Smooth muscle cell of the brain vasculature (primary cell): ENCODE measurements at places on chromosomes 5 and 9.

- DNase-seq, result no peak
These were observed 12.0 kb downstream of the SELENOP start for GRCh38 chr5:42799668-42800114.

DNA sequence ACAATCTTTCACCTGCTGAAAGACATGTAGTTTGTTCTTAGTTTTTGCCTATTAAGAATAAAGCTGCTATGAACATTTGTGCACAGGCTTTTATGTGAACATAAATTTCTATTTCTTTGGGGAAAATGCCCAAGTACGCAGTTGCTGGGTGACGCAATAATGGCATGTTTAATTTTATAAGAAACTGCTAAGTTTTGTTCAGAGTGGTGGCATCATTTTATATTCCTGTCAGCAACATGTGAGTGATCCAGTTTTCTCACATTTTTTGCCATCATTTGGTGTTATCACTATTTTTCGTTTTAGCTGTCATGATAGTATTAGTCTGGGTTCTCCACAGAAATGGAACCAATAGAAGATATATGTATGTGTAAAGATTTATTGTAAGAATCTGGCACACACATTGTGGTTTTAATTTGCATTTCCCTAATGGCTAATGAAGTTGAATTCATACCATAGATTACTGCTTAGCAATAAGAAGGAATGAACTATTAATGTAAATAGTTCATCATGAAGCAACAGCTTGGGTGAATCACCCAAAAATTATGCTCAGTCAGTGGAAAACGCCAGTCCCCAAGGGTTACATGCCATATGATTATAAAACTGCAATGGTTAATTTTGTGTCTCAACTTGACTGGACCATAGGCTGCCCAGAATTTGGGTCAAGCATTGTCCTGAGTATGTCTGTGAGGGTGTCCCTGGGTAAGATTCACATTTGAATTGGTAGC is 358.6 kb downstream of the MSX2 start:
- no peak for DNase-seq

GRCh38 chr9:36132086-36132485 is 4.4 kb upstream of the GLIPR2 start:
- DNase-seq, result no peak

GRCh38 chr9:93949073-93949693 is 6.0 kb downstream of the BARX1 start:
- DNase-seq, result no peak

- no peak for DNase-seq
These were observed 213.6 kb downstream of the GDNF start for GRCh38 chr5:37626266-37626665.

- DNase-seq, result no peak
These were observed 350.9 kb downstream of the GLIS3 start for GRCh38 chr9:3948826-3949556.

DNA sequence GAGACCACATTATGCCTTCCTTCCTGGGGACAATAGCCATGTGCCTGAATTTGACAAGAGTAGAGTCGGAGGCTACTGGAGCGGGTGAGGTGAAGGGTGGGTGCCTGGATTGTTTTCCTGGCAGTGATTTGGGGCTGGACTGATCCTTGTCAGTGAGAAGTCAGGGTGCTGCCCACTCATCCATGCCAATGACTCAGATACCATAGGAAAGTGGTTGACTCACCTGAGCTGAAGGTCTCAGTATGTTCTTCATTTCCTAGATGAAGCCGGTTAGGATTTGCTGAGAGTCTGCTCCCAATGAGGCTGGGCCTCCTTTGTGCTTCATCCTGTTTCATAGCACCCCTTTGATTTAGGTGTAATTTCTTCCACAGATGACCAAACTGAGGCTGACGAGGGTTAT is 366.0 kb downstream of the KDM4C start:
- DNase-seq, result no peak

- no peak for DNase-seq
These were observed 215.5 kb downstream of the FSTL4 start for GRCh38 chr5:133396814-133397213.

GRCh38 chr5:58462623-58463230 is 2.8 kb upstream of the PLK2 start:
- DNase-seq, result peak; percentile 33

- DNase-seq, result no peak
These were observed 31.0 kb downstream of the TRIM32 start for GRCh38 chr9:116718111-116718510.

DNA sequence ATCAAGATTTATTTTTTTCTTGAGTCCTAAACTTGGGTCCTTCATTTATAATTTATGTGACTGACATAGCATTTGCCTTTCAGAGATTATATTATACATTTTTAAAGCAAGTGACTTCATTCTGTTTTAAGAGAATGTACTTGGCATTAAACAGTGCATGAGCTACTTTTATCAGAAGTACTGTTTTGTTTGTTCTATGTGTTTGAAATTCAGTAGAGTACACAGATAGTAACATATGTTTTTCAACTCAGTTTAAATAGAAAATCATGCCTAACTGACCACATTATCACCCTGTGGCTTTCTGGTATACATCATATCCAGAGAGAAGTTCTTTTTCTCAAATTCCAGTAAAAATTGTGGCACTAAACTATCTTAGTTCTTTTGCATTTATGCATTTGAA is 335.3 kb upstream of the CDH18 start:
- DNase-seq, result no peak

DNA sequence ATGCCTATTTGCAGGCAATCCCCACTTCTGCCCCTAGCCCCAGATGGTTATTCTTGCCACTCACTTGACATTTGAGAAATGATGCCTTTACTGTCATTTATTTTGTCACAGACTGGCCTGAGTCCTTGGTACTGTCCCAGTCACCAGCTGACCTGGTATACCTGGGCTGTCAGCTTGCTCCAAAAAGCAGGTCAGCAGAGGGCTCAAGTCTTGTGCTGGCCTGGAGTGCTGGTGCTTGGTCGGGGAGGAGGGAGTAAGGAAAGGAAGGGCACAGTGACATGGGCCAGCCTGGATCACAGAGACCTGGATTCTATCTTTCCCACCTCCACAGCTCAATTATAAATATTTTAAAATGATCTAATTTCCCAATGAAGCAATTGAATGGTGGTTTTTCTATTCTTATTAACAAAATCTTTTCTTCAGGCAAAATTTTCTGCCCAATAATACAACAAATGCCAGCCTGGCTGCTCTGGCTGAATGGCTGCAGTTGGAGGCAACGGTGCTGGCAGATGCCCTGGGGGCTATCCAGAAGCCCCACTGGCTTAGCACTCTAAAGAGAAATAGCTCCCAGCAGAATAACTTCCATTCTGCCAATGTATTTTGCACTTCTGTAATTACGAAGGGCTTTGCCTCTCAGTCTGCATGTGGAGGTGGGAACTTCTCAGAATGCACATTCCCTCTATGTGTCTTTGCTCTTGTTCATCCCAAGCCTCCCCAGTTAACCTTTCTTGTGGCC is 160.6 kb downstream of the GADD45G start:
- DNase-seq, result no peak

DNA sequence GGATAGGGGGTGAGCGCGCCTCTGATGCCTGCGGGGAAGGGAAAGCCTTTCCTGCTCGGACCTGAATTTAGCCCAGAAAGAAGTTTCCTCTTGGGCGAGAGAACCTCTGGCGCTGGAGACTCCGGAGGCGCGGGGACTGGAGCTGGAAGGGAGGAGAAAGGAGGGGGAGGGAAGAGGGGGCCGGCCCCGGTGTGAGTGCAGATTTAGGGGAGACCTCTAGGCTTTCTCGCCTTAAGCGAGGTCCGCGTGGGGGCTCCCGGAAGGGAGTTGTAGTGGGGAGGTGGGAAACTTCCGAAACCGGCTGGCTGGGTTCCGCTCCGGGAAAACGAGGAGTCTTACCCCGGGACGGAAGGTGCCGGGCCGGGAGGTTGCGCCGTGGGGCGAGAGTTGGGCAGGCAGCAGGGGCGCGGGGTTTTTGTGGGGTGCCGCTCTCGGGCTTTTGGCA is 1.3 kb downstream of the PCSK5 start:
- DNase-seq, result no peak

- no peak for DNase-seq
These were observed 49.2 kb upstream of the FBXL17 start for GRCh38 chr5:108430931-108431608.

- no peak for DNase-seq
These were observed 709 bp downstream of the WHRN start for GRCh38 chr9:114504341-114505186.

DNA sequence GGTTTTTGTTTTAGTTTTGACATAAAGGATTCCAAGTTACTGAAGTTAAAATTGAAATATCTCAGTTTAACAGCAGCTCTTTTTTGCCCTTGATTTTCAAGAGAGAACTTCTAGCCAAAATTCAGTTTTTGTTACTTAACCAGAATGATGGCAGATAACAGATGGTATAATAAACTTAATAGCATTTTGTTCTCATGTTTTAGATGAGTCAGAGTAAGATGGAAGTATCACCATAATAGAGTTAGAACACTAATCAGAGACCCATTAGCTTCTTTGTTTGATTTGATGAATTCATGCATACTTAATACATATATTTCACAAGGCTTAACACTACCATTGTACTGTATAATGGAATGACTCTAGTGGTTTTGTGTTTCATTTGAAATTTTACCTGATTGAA is 11.9 kb downstream of the ZCCHC9 start:
- DNase-seq, result no peak

GRCh38 chr5:1827886-1828397 is 26.7 kb downstream of the NDUFS6 start:
- no peak for DNase-seq
